ENCODE measurements at places on chromosomes 5 and 9.

- no peak for DNase-seq
These were observed 2.9 kb downstream of the IQGAP2 start for GRCh38 chr5:76406014-76406413.

DNA sequence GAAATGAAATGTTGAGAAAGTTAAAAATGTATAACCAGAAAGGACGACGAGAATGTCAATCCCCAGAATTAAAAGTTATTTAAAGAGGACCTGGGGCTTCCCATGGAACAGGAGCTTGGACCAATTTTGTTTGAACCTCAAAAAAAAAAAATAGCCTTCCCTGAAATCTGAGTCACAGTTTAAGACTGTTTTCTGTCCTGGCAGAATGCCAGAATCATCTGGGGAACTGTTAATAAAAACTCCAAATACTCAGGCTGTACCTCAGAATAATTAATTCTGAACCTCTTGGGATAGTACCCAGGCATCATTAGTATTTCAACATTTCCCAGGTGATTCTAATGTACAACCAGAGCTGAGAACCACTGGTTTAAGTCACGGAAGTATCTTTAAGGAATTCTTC lies 102.2 kb upstream of the SLCO6A1 start:
- DNase-seq = peak; percentile 54

DNA sequence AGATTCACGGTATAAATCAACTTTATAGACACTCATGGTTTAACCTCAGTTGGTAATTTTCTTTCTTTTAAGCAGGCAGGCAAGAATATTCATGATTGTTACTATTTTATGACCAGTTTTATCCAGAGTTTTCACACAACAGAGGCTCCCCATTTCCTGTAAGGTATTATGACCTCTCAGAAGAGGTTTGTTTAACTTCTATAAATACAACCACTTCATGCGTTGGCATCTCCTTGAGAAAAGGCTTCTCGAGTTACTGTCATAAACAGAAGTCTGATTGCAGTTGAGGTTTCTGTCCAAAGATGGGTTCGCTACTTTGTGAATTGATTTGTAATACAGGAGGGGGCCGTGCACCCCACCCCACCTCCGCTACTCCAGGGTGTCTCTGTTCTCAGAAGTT lies 55.3 kb downstream of the ENTREP1 start:
- peak; percentile 3 for DNase-seq

DNA sequence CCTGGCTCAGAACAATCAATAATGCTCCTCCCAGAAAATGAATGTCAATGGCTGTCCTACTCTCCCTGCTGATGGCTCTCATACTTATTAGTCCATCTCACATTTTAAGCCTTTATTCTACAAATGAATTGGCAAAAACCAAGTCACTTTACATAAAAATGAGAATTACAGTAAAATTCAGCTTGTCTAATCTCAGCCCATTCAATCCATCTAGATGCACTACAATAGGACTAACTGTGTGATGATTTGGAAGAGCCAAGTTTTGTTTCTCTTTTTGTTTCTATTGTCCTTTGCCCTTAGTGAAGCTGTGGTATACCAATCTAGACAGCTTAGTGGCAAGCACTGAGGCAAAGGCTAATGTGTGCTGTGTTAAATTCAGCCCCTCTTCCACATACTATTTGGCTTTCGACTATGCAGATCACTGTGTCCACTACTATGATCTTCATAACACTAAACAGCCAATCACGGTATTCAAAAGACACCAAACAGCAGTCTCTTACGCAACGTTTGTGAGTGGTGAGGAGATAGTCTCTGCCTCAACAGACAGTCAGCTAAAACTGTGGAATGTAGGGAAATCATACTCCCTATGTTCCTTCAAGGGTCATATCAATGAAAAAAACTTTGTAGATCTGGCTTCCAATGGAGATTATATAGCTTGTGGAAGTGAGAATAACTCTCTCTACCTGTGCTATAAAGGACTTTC lies 140.8 kb upstream of the ZNF462 start:
- no peak for DNase-seq

DNA sequence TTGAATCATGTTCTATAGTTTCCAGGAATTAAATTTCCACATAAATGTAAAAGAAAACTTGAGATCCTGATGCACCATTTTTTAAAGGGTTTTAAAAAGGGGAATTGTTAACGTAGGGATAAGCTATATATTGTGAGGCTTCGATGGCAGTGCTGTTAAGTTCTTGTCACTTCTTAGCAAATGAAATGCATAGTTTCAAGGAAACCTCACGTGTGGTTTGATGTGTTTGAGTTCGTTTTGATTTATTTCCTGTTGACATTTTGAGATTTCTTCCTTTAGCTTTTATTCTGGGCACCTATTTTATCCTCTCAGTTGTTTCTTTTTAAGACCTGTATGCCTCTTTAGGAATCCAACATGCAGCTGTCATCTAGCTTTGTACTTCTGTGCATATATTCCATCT lies 301.0 kb downstream of the DOCK8 start:
- DNase-seq = no peak

DNA sequence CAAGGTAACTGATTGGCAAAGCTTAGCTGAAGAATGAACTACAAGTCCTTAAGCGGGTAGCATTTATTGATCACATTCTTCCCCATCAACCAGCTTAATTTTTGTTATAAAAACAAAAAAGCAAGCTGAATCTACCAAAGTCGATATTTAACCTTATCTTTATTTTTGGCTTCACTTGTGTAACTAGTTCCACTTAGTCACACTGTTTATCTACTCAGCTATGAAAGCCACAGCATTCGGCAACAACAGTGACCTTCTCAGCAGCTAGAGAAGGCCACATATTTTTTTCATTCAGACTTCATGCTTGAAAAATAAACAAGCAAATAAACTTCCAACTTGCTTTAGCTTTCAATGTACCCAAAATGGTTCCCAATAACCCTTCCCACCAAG lies 69.4 kb downstream of the KLHL3 start:
- DNase-seq = peak; percentile 20

GRCh38 chr9:130847306-130848217 lies 12.5 kb downstream of the ABL1 start:
- peak; percentile 99 for DNase-seq

- peak; percentile 40 for DNase-seq
These were observed 2.9 kb downstream of the SLC45A2 start for GRCh38 chr5:33981408-33982162.

GRCh38 chr5:73908846-73909245 lies 282.9 kb downstream of the ARHGEF28 start:
- DNase-seq = no peak

- DNase-seq = no peak
These were observed 62.9 kb upstream of the PTGER4 start for GRCh38 chr5:40616781-40617180.

- no peak for DNase-seq
These were observed 58.2 kb downstream of the GADD45G start for GRCh38 chr9:89662718-89663613.

- peak; percentile 98 for DNase-seq
These were observed 196.8 kb downstream of the AUH start for GRCh38 chr9:91164724-91165520.

GRCh38 chr9:7980691-7981289 lies 181.2 kb upstream of the DMAC1 start:
- DNase-seq = no peak

DNA sequence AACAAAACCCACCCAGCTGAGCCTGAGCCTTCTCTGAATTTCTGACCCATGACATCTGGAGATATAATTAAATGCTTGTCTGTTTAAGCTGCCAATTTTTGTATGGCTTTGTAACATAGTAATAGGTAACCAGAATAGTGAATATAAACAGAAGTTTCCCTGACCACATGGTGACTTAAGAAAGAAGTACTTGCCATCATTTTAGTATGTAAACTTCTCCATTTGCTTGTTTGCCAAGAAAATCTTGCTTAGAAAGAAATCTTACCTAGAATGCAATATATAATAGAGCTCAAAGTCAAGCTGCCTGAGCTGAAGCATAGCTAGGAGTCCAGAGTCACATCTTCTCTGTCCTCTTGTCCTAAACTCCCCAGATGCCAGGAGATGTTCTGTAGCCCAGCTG lies 117.0 kb downstream of the PCSK1 start:
- no peak for DNase-seq

- DNase-seq = peak; percentile 84
These were observed 49.9 kb upstream of the GDNF start for GRCh38 chr5:37889612-37890317.

GRCh38 chr5:180636016-180636402 lies 13.4 kb downstream of the FLT4 start:
- no peak for DNase-seq

DNA sequence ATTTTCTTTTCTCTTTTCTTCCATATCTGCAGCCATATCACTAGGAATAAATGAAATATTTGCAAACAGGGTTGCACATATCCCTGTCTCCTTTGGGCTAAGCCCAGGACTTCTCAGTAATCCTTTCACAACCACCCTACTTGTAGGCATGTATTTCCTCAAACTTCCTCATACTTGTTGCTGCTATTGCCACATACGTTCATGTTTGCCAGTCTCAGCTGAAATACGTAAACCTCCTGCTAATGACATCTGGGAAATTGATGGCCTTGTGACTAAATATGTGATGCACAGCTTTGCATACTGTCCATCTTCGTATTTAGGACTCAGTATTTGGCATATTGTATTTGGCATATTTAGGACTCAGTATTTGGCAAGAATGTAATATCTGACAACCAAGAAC lies 224.6 kb downstream of the PLK2 start:
- no peak for DNase-seq

GRCh38 chr9:85258823-85259370 lies 482.9 kb downstream of the AGTPBP1 start:
- peak; percentile 78 for DNase-seq

GRCh38 chr9:93680443-93681268 lies 104.3 kb downstream of the PHF2 start:
- no peak for DNase-seq

DNA sequence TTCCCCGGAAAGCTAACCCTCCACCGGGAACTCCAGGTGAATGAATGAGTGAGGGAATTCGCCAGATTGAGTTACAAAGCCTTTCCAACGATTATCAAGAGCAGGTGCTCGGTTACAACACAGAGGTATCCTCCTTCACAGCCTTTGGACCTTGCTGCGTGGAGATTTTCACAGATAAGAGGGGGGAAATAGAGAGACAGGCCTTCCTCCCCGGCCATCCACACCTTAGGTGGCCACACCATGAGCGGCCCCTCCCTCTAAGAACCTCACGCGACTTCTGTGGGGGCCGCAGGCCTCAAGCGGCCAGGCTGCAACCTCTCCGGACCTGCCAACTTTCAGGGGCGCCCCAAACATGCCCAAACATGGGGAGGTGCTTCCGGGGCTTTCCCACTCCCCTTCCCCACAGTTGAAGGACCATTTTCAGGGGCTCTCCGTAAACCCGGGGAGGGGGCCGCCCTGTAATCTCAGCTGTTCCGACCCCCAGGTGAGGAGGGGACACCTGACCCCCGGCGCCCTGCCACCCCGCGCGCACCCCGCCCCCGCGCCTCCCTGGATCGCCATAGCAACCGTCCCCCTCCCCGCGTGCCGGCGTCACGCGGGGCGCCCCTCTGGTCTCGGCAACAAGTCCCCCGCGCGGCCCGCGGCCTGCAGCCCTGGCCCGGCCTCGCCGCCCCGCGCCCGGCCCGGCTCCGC lies 603 bp downstream of the DENND1A start:
- DNase-seq = no peak

DNA sequence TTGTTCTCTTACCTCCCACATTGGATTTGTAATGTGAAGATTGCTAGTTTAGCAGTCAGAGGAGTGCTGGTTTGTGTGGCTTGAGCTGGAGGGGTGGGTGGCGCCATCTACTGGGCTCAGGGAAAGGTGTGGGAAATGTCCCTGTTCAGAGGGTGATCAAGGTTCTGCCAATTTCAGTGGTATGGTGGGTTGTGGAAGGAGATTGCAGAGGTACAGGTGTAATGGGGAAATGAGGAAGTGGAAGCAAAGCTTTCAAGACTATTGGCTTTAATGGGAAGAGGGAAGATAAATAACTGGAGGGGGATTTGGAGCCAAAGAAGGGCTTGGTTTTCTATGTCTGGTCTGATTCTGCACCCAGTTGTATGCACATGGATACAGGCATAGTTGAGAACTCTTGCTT lies 76.4 kb downstream of the OSMR start:
- peak; percentile 54 for DNase-seq

All from astrocyte of the spinal cord (primary cell).